ENCODE measurements at places on chromosomes 7 and 10. TPM values are rescaled to one million over a fixed set of nuclear protein-coding genes. Genes with fewer than 3 reads are reported as not detected.

ZNF727 gene
- total RNA-seq: 0.14 TPM

PIP gene
- not detected for total RNA-seq

CRYGN gene
- not detected for total RNA-seq

KIAA1549 gene
- 2.6 TPM for total RNA-seq

PRKCQ gene
- 0.17 TPM for total RNA-seq

POM121 gene
- 5.4 TPM for total RNA-seq

HOXA11 gene
- total RNA-seq: 0.70 TPM

MTURN gene
- total RNA-seq: 11.4 TPM

MDH2 gene
- 52.2 TPM for total RNA-seq

NPTX2 gene
- total RNA-seq: 18.5 TPM

TCAF2 gene
- 14.0 TPM for total RNA-seq

AMPH gene
- total RNA-seq: not detected

PTPN20 gene
- total RNA-seq: 1.1 TPM

INA gene
- total RNA-seq: 0.14 TPM

R3HCC1L gene
- total RNA-seq: 16.8 TPM

FAM25G gene
- total RNA-seq: not detected

ICA1 gene
- 41.1 TPM for total RNA-seq

ANKRD26 gene
- 8.7 TPM for total RNA-seq

SPAM1 gene
- not detected for total RNA-seq

Data from dermis blood vessel endothelial cell (primary cell).